Upper lobe of left lung (tissue), 6 donors: ENCODE measurements at places on chromosomes 7 and 10. TPM values are rescaled to one million over a fixed set of nuclear protein-coding genes. Genes with fewer than 3 reads are reported as not detected.

GRCh38 chr10:72340510-72341261 lies 14.0 kb downstream of the DNAJB12 start:
- H3K27ac ChIP-seq: peak overlapping the region; percentile 79
- no peak overlapping the region for H3K4me3 ChIP-seq
- H3K36me3 ChIP-seq: peaks cover 85% of the 10 kb centered on the region
- DNase-seq: peak; percentile 88

DNA sequence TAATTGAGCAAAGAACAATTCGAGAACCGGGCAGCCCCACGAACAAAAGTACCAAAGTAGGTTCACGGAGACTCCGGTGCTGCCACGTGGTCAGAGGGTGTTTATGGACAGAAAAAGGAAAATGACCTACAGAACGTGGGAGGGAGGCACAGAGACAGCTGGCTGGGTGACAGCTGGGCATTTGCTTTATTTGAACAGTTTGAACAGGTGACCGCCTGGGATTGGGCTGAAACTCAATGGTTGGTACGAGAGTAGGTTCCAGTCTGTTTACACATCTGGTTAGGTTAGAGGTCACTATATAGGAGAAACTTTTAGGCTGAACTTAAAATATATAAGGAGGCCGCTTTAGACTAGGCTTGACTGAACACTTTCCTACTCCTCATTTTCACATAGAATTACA lies 50.6 kb upstream of the CELF2 start:
- H3K27me3 ChIP-seq: no peaks in the 10 kb centered on the region
- H3K27ac ChIP-seq: no peak overlapping the region
- no peak overlapping the region for H3K4me3 ChIP-seq
- no peaks in the 10 kb centered on the region for H3K36me3 ChIP-seq

The ATOH7 gene
- total RNA-seq: not detected

The TMEM254 gene
- total RNA-seq: 7.3 TPM
